Stomach (tissue), 19 donors: ENCODE measurements at places on chromosomes 6 and 20. TPM values are rescaled to one million over a fixed set of nuclear protein-coding genes. Genes with fewer than 3 reads are reported as not detected.

DNA sequence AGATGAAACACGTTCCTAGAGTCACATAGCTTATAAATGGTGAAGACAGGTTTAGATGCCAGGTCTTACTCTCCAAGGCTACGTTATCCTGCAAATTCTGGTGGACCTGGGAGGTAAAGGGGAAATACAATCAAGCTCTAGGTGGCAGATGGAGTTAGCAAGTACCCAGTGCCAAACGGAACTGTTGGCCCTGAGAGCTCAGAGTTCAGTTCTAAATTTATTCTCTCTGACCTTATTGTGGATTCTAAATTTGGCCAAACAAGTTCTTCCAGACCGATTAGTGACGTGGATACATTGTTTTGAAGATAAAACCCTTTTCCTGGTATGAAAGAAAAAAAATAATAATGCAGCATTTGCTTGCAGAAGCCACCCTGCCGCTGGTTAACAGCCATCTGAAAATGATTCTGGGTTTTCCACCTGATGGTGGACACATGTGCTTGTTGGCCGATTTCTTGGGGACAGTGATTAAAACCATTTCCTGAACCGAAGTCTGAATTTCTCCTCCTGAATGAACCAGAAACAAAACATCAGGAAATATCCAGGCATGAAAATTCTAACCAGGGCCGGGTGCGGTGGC is 32.5 kb downstream of the RIPOR3 start:
- DNase-seq = peak; percentile 83
- peak overlapping the region; percentile 88 for H3K27ac ChIP-seq
- no peaks in the 10 kb centered on the region for H3K27me3 ChIP-seq
- H3K4me1 ChIP-seq = peaks cover 91% of the 10 kb centered on the region
- no peaks in the 10 kb centered on the region for H3K36me3 ChIP-seq

The TMEM170B gene
- 1.9 TPM for total RNA-seq

DNA sequence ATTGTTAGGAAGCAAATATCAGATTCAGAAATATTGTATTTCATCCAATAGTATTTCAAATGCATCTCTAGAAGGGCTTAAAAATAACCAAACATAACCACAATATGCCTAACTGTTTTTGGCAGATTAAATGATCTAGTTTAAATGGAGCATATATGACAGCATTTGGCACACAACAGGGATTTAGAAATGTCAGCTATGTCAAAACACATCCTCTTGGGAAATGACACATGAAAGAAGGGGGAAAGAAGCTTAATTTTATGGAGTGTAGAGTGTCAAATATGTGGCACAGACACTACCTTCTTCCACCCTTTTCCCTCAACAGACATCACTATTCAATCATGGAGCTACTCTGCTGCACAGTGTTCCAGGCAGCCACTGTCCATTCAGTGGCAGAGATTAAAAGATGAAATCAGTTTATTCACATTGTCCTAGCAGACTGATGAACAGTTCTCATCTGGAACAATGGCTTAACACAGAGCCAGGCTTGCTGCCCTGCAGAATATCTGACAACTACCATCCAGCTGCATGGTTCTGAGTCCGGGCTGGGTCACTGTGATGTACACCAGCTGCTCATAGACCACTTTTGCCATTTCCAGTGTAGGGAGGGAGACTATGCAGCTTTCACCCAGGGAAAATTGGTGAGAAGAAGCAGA is 349.8 kb downstream of the DHX35 start:
- H3K4me1 ChIP-seq = no peaks in the 10 kb centered on the region
- H3K4me3 ChIP-seq = no peak overlapping the region
- H3K27ac ChIP-seq = no peak overlapping the region
- no peak for DNase-seq
- no peaks in the 10 kb centered on the region for H3K36me3 ChIP-seq

GRCh38 chr6:39224523-39225182 is 4.6 kb downstream of the KCNK5 start:
- H3K36me3 ChIP-seq = no peaks in the 10 kb centered on the region
- DNase-seq = no peak
- no peak overlapping the region for H3K4me3 ChIP-seq
- peaks cover 60% of the 10 kb centered on the region for H3K4me1 ChIP-seq

The XKR7 gene
- total RNA-seq = not detected

DNA sequence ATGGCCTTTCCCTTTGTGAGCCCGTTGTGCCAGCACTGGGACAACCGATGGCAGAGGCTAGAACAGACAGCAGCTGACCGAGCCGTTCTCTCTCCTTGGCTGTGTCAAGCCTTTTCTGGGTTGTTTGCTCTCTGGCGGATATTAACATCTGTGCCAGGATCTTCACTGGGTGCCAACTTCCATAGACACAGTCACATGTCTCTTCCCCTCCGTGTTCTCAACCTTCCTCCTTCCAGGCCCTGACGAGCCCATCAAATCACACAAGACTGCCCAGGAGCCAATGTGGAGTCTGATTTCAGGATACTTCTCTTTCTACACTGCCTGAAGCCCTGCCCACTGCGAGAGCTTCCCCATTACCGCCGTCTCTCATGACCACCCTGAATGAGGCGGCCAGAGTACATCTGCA is 111.0 kb upstream of the RALGAPA2 start:
- H3K27ac ChIP-seq = no peak overlapping the region
- no peak for DNase-seq
- H3K4me1 ChIP-seq = peaks cover 6% of the 10 kb centered on the region
- H3K4me3 ChIP-seq = no peak overlapping the region
- no peaks in the 10 kb centered on the region for H3K27me3 ChIP-seq
- no peaks in the 10 kb centered on the region for H3K36me3 ChIP-seq

- H3K4me1 ChIP-seq = no peaks in the 10 kb centered on the region
- peaks cover 86% of the 10 kb centered on the region for H3K36me3 ChIP-seq
- no peak for DNase-seq
- H3K27ac ChIP-seq = no peak overlapping the region
- H3K27me3 ChIP-seq = no peaks in the 10 kb centered on the region
These were observed 19.4 kb downstream of the SDHAF4 start for GRCh38 chr6:70586114-70586513.

- no peaks in the 10 kb centered on the region for H3K4me1 ChIP-seq
- no peak overlapping the region for H3K4me3 ChIP-seq
- H3K36me3 ChIP-seq = no peaks in the 10 kb centered on the region
- no peak for DNase-seq
These were observed 30.5 kb downstream of the MDGA1 start for GRCh38 chr6:37667050-37667814.

- peaks cover 8% of the 10 kb centered on the region for H3K36me3 ChIP-seq
- H3K27ac ChIP-seq = peak overlapping the region; percentile 47
- H3K4me3 ChIP-seq = no peak overlapping the region
- peaks cover 73% of the 10 kb centered on the region for H3K4me1 ChIP-seq
These were observed 4.7 kb downstream of the BCLAF1 start for GRCh38 chr6:136284909-136285308.

DNA sequence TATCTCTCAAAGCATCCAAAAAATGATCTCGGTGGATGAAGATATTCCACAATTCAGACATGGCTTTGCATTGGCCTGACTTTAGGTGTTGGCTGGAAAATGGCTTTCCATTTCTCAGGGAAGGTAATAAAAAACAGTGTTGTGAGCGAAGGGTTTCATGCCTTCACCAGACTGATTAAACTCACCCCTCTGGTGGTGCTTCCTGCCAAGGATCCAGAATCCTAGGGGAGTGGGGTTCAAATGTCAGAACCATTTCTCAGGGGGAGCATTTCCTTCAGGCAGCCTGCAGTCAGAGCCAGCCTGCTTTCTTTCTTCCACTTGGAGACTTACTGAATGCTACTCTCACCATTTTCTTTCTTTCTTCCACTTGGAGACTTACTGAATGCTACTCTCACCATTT is 45.7 kb upstream of the SMIM28 start:
- no peak for DNase-seq
- H3K27ac ChIP-seq = no peak overlapping the region

DNA sequence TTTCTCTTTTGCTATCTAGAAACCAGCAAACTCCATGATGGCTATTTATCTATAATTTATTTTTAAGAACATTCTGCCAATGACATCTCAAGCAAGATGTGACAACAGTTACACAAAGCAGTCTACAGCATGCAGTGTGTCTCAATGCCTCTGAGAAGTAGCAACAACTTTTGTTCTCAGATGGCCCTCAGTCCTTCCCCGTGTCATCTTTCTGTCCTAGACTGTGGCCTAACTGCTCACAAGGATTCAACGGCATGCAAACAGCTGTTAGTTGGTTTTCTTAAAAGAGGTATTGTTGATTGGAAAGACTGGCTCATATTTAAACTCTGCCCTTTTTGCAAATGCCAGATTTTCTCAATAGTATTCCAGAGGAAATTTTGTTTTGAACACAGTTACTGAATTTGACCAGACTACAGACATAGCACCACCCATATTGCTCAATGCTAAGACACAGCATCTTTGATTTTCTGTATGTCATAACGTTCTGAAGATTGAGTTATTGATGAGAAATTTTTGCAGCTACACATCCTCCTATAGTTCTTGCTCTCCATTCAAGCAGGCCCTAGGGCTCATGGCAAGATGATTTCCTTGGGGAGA is 26.1 kb upstream of the F13A1 start:
- no peaks in the 10 kb centered on the region for H3K36me3 ChIP-seq
- H3K4me3 ChIP-seq = no peak overlapping the region
- no peaks in the 10 kb centered on the region for H3K27me3 ChIP-seq
- no peaks in the 10 kb centered on the region for H3K4me1 ChIP-seq
- H3K27ac ChIP-seq = no peak overlapping the region

DNA sequence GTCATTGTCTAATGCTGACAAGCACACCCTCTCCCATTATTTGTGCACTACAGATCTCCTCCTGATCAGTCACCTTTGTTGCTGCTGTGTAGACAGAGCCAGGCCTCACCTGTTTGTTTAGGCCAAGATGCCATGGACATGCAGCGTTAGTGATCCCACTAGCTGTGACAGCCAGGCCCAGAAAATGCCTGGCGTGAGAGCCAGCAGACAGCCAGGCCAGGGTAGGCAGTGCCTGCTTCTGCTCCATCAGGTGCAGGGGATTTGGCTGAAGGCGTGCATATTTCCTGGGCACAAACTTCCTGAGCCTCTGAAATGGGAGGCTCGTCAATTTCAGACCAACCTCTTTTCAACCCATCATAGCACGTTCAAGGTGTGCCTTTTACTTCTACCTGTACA is 27.3 kb downstream of the MANBAL start:
- H3K4me1 ChIP-seq = peaks cover 67% of the 10 kb centered on the region
- no peak overlapping the region for H3K4me3 ChIP-seq
- peak overlapping the region; percentile 87 for H3K27ac ChIP-seq
- peaks cover 24% of the 10 kb centered on the region for H3K36me3 ChIP-seq
- H3K27me3 ChIP-seq = no peaks in the 10 kb centered on the region

DNA sequence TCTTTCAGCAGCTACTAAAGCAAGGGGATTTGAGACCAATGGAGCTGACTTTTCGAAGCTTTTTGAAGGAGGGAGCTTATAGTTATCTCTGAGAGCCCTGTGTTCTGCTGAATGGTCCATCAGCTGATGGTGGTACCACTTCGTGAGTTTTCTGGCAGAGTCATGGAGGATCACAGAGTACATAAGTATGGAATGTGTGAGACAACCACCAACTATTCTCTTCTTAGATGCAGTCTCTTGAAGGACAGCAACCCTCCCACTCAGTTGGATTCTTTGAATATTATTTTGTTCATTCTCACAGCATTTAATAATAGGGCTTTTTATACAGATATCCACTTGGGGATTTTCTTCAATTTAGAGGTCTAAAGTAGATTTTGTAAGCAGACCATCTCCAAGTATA is 75.3 kb downstream of the ELOVL2 start:
- H3K36me3 ChIP-seq = no peaks in the 10 kb centered on the region
- no peaks in the 10 kb centered on the region for H3K27me3 ChIP-seq
- no peak overlapping the region for H3K27ac ChIP-seq
- H3K4me3 ChIP-seq = no peak overlapping the region
- DNase-seq = no peak

The CBLN4 gene
- total RNA-seq = not detected

DNA sequence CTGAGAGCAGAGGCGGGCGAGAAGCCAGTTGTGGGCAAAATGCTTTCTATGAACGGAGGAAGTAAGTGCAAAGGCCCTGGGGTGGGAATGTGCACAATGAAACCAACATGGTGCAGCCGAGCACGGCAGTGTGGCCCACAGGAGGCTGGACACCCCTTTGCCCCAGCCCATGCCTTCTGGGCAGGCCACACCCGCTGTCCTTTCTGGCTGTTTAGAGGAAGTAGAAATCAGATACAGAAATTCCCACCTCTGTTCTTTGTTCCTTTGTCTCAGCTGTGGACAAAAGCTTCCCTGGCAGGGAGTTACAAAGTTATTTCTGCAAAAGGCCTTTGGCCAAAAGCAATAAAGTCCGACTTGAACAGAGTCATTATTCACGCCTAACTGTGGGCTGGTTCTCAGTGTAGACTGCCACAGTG is 11.9 kb downstream of the SULF2 start:
- H3K27me3 ChIP-seq = no peaks in the 10 kb centered on the region
- H3K4me3 ChIP-seq = no peak overlapping the region
- peak overlapping the region; percentile 76 for H3K27ac ChIP-seq
- no peaks in the 10 kb centered on the region for H3K36me3 ChIP-seq
- peak; percentile 66 for DNase-seq
